ENCODE measurements at places on chromosomes 3 and 15. TPM values are rescaled to one million over a fixed set of nuclear protein-coding genes. Genes with fewer than 3 reads are reported as not detected.

The ITGA11 gene
- total RNA-seq = 8.6 TPM

The SLC22A13 gene
- total RNA-seq = 1.2 TPM

The SLC28A2 gene
- not detected for total RNA-seq

The MYRIP gene
- not detected for total RNA-seq

The SEMA4B gene
- 19.9 TPM for total RNA-seq

The ZBTB47 gene
- total RNA-seq = 59.7 TPM

The LRIG1 gene
- total RNA-seq = 48.7 TPM

The MUSTN1 gene
- not detected for total RNA-seq

The KLHDC8B gene
- 58.7 TPM for total RNA-seq

All from smooth muscle cell of trachea (primary cell).